ENCODE measurements at places on chromosomes 3 and 15.

DNA sequence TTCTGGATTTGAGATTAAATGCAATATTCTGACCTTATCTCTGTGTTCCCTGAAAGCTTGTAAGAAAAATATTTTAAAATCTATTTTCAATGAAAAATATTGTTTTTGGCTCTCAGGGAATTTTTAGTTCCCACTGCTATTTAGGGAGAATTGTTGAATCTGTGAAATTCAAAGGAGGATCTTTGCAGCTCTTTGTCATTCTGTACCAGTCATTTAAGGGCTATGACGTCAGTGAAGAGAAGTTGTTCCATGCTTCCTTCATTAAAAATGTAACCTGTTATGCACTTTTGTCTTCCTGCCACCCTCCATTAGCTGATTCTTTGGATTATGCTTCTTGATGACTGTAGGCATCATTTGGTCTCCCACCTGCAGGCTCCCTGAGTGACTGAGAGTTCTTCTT lies 427.8 kb upstream of the C2CD4B start:
- DNase-seq, result no peak

GRCh38 chr15:71168166-71168834 lies 53.0 kb downstream of the THSD4 start:
- no peak for DNase-seq

- no peak for DNase-seq
Measured at GRCh38 chr3:27228805-27229204, 140.4 kb downstream of the NEK10 start.

DNA sequence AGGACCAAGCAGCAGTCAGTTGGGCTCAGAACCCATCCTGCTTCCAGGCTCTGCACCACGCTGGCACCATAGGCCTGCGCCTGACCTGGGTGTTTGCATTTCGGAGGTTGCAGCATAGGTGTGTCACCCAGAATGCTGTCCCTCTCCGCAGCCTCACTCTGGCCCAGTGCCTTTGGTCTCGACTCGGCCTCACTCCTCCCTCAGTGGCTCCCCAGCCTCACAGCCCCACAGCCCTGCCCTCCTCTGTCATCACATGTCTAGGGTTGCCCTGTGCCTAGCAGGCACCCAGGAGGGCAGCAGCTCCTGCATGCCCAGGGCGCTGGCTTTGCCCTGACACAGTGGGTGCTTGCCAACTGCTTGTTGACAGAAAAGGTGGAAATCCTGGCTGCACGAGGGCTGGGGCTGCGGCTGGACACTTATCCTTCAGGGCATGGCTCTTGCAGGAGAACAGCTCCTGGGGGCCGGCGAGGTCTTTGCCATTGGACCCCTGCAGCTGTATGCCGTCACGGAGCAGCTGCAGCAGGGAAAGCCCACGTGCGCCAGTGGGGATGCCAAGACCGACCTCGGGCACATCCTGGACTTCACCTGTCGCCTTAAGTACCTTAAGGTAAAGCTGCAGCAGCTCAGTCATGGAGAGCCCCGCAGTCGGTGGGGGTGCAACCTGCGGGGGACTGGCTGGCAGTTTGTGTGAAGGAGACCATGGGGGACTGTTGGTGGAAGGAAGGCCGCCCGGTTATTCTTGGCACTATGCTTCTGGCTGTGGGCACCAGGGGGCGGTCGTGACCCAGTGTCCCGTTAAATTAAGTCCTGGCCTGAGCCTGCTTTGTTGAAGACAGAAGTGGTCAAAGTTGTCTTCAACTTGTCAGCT lies 16.2 kb downstream of the NISCH start:
- DNase-seq, result no peak

GRCh38 chr3:116140100-116140689 lies 305.1 kb downstream of the LSAMP start:
- DNase-seq, result no peak

- DNase-seq, result no peak
Measured at GRCh38 chr15:28943146-28943545, 57.4 kb downstream of the APBA2 start.

DNA sequence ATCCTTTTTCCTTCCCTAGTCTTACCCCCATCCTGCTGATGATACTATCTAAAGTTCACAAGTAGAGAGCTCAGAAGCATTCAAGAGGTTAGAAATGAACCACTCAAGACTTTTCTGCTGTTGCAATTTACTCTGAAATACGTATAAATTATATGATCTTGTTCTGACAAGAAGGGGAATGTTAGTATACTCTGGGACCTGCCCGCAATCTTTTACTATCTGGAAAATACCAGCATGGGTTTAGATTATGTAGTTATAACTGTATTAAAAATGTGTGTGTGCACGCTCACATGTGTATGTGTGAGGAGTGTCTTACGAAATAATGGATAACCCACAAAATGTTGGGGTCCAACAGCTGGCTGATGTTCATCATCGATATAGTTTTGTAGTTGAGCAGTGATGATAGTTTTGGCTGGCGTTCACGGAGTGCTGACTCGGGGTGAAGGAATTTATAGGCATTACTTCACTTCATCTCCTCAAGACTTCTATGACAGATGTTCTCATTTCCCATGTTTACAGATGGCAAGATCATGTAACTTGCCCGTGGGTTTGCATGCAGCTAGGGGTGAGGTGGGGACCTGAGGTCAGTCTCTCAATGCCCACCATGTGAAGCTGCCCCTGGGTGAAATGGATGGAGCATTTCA lies 297.5 kb upstream of the LYSMD4 start:
- no peak for DNase-seq

DNA sequence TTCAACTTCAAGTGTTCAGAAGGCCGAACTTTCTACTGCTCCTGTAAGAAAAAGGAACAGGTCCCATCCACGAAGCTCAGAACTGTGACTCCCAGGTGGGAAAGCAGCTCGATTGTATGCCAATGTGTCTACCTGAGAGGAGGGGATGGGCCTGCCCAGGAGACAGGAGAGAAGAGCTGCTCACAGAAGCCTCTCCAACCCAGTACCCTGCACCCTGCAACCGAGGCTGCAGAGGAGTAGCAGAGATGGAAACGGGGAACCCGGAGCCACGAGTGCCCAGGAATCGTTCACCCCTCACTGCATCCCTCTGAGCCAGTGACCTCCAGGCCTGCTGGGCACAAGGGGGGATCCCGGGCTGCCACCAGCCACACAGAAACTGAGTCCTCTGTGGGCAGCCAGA lies 86.5 kb upstream of the PRR23E start:
- DNase-seq, result no peak

DNA sequence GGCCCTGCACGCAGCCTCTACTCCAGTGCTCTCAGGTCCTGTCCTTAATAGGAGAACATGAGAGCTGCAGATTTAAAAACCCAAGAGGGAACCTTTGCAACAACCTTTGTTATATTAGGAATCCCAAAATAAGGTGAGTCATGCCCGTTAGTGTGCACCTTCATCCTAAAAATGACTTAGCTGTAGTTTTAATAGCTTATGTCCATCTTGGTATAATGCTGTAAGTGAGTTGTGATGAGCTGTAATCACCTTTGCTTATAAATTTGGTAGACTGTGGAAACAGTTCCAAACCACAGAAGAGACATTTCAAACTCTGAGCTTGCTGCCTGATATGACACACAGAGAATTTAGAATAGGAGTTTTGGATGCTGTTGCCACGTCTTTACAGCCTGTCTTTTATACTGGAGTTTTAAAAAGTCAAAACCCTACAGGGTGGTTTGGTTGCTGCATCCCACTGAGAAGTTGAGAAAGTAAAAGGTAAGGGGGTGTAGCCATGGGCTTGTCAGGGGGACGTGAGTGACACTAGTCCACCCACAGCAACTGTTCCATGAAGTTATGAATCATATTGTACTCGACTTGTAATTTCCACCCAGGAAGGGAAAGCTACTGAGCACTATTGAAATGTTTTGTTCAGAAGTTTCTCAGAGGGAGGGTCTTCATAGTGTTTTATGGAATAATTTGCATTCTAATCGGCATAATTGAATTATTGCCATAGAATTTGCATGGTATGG lies 27.4 kb upstream of the CD47 start:
- no peak for DNase-seq

- no peak for DNase-seq
Measured at GRCh38 chr3:4721511-4721911, 228.4 kb downstream of the ITPR1 start.

Data from T follicular helper cell (primary cell).